Left renal pelvis (tissue), 4 donors: ENCODE measurements at places on chromosomes 13 and 19. TPM values are rescaled to one million over a fixed set of nuclear protein-coding genes. Genes with fewer than 3 reads are reported as not detected.
A peak's percentile ranks its signal among the peaks of the same experiment; 100 is the strongest.

ACP5 gene
- polyA plus RNA-seq: 9.4 TPM

TNFSF9 gene
- polyA plus RNA-seq: 2.4 TPM

PNKP gene
- polyA plus RNA-seq: 53.4 TPM

IQCN gene
- polyA plus RNA-seq: 7.3 TPM

OR7C1 gene
- polyA plus RNA-seq: 0.22 TPM

ASF1B gene
- polyA plus RNA-seq: 19.4 TPM

GRCh38 chr13:93774506-93774905 lies 547.9 kb downstream of the GPC6 start:
- DNase-seq: no peak

DNA sequence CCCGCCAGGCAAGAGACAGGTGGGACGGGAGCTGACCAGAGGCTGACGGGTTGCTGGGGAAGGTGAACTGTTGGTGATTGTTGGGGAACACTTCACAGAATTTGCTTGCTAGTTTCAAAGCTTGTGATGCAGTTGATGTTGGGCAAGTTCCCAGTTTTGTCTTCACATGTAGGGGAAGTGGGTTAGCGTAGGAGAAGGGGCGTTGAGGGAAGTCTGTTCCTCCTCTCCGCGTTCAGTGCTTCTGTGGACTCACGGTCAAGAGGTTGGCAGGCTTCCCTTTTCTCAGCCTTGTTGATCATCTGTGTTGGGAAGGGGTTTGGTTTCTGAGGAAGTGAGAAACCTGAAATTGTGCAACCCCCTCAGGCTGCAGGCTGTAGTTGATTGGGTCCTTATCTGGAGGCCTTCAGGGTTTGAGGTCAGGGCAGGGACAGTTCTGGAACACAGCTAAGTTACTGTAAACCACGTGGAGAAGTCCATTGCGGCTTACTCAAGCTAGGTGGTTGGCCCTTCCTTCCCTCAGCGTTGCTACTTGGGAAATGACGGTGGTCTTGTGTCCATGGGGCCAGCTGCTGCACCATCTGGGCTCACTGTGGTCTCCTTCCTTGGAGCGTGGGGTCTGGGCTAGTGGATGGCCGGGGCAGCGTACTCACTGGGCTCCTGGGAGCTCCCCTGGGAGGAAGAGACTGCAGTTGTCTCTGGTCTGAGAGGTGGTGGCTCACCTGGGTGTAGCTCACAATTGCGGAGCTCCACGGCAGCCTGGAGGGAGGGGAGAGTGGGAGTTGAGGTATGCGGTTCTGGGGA lies 7.5 kb downstream of the RPS9 start:
- no peak for DNase-seq

DNA sequence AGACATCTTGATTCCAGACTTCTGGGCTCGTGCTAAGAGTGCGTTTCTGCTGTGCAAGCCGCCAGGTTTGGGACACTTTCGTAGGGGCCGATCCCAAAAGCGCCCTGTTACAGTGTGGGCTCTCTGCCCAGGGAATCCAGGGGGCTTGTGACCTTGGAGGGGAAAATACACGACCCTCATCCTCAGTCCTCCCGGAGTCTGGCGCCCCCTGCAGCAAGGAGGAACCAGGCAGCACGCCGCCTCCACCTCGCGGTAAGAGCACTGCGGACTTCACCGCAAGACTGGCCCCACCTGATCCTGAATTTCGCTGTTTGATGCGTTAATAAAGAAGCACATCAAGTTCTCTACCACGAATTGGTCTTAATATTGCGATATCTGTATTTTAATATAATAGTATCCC lies 5.2 kb downstream of the POLRMT start:
- DNase-seq: no peak

- no peak for DNase-seq
Measured at GRCh38 chr19:54654447-54655321, 8.1 kb upstream of the LILRB4 start.

- DNase-seq: peak; percentile 3
Measured at GRCh38 chr13:83117046-83117445, 765.2 kb downstream of the SLITRK1 start.

DNA sequence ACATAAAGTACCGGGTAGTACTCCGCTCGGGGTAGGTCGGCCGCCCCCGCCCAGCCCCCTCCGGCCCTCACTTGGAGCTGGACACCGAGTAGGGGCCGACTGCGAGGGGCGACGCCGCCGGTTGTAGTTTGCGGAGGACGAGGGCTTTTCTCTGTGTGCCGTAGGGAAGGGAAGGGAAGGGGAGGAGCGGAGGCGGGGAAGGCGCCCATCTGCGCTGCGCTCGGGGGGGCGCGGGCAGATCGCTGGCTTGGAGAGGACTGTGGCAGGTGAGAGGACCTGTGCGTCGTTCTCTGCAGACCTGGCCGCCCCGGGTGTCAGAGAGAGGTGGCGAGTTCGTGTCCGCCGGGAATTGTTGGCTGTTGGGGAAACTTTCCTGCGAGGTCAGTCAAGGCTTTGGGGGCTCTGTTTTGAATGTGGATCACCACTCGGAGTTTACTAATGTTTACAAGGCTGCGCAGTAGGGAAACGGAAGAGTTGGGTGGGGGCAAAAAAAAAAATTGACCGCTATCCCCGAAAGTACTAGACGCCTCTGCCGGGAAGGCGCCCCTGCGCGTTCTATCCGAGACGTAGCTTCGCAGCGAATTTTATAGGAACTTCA lies 1.4 kb downstream of the ING1 start:
- DNase-seq: no peak

- DNase-seq: no peak
Measured at GRCh38 chr13:94335761-94336526, 143.5 kb downstream of the DCT start.

DNA sequence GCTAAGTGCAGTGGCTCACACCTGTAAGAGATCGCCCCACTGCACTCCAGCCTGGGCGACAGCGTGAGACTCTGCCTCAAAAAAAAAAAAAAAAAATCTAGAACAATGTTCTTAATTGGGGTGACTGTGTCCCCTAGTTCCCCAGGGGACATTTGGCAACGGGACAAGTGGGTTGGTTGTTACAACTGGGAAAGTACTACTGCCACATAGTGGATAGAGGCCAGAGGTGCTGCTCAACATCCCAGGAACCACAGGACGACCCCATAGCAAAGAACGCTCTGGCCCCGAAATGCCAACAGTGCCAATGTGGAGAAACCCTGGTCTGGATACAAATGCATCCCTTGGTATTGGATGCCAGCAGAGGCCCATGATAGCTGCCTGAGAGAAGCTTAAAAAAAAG lies 11.8 kb downstream of the NLRP12 start:
- no peak for DNase-seq

GRCh38 chr13:95315752-95316151 lies 14.5 kb upstream of the ABCC4 start:
- no peak for DNase-seq

DNA sequence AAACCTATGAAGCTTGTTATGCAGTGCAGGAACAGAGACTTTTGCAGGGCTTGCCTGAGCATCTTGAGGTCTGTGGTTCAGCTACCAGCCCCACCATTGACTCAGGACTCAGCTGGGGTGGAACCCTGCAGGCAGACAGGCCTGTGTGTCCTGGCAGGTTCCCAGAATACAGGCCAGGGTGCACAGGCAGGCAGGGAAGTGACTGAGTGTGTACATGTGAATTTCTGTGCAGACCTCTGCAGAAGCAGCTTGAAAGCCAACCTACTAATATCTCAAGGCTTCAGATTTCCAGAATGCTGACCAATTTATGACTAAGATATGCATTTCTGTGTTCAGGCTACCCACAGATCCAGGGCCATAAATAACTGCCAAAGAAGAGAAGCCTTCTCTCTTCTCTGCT lies 254.4 kb downstream of the DLEU7 start:
- no peak for DNase-seq
